ENCODE measurements at places on chromosomes 2 and 18.

- no peak for DNase-seq
These were observed 467.7 kb downstream of the EPHA4 start for GRCh38 chr2:221104361-221104811.

- no peak for DNase-seq
These were observed 63.5 kb upstream of the FN1 start for GRCh38 chr2:215499331-215499730.

GRCh38 chr2:34652636-34653035, 1053.5 kb upstream of the FAM98A start:
- no peak for DNase-seq

- DNase-seq: no peak
These were observed 603.7 kb downstream of the ARHGAP15 start for GRCh38 chr2:143732871-143733270.

DNA sequence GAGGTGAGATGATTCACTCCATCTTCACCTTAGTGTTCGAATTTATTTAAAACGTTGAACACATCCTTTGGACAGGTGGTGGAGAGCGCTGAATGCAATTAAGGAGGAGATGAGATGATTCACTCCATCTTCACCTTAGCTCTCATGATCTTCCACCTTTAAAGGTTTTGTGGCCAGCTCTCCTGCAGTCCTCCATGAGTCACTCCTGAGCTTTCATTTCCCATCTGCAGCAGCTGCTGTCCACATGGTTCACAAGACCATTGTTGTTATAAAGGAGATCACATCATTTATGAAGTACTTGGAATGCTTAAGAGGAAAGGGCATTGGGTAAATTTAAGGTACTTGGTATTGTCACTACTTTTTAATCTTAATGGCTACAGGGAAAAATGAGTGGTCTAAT, 298.5 kb downstream of the PAX3 start:
- no peak for DNase-seq

All from activated T-helper 9 cell treated with anti-CD3 and anti-CD28 coated beads, Interleukin-2, amount 50 U/mL, for 16 hours (primary cell).